Stomach (tissue), 19 donors: ENCODE measurements at places on chromosomes 3 and 15. TPM values are rescaled to one million over a fixed set of nuclear protein-coding genes. Genes with fewer than 3 reads are reported as not detected.

DNA sequence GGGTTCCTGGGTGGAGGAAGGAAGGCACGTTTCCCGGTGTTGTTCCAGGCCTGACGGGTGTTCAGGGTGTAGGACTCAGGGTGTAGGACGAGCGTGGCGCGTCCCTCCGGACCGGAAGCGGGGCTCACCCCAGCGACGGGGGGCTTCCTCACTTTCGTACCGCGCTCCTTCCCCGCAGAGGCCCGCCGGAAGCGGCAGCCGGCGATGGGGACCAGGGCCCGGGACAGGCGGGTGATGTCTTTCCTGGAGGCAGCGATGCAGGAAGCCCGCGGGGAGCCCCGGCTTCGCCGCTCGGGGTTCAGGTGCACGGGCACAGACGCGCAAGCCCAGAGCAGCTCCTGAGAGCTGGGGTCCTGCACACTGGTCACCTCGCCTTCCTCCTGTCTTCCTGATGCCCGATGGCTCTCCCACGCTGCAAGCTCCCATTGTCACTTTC is 13.4 kb downstream of the FOXL2NB start:
- no peaks in the 10 kb centered on the region for H3K36me3 ChIP-seq
- peaks cover 87% of the 10 kb centered on the region for H3K27me3 ChIP-seq
- DNase-seq: no peak
- no peak overlapping the region for H3K27ac ChIP-seq
- H3K4me1 ChIP-seq: peaks cover 4% of the 10 kb centered on the region

- H3K4me1 ChIP-seq: no peaks in the 10 kb centered on the region
- H3K36me3 ChIP-seq: no peaks in the 10 kb centered on the region
- H3K27ac ChIP-seq: no peak overlapping the region
Observed at GRCh38 chr3:154540950-154541604, 111.1 kb upstream of the GPR149 start.

- no peak overlapping the region for H3K27ac ChIP-seq
- no peak for DNase-seq
- H3K27me3 ChIP-seq: no peaks in the 10 kb centered on the region
- H3K36me3 ChIP-seq: no peaks in the 10 kb centered on the region
Observed at GRCh38 chr15:46394463-46394862, 759.6 kb downstream of the SQOR start.

DNA sequence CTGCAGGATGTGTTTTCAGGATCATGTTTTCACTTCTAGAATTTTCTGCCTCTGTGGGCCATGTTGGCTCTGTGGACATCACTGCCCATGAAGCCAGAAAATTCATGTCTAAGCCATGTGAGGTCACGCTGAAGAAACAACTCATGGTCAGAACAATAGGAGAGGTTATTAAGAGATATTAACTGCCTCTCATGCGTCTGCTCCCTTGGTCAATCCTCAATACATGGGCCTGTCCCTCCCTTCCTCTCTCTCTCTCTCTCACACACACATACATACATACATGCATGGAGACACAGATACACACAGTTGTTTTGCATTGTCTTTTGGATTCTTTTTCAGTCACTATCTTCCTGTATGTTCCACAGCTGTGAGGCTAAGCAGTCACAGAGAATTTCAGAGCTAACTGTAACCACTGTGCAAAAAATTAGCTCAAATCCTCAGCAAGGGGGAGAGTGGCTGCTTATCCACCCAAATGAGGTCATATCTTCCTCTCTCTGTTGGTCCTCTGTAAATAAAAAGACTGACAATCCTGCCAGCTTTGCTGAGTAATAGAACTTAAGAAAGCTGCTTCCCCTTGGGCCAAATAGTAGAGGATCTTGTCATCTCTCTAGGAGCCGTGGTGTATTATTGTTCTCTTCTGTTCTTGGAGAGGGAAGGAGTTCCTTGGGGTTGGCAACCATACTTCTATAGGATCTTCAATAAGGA is 45.6 kb downstream of the LRTM1 start:
- H3K4me1 ChIP-seq: no peaks in the 10 kb centered on the region
- no peaks in the 10 kb centered on the region for H3K27me3 ChIP-seq
- H3K36me3 ChIP-seq: no peaks in the 10 kb centered on the region
- H3K27ac ChIP-seq: no peak overlapping the region
- peak; percentile 63 for DNase-seq

GRCh38 chr3:24340966-24341365 is 153.7 kb downstream of the THRB start:
- H3K36me3 ChIP-seq: no peaks in the 10 kb centered on the region
- DNase-seq: no peak
- no peak overlapping the region for H3K4me3 ChIP-seq
- peaks cover 6% of the 10 kb centered on the region for H3K4me1 ChIP-seq
- no peaks in the 10 kb centered on the region for H3K27me3 ChIP-seq

- H3K27me3 ChIP-seq: no peaks in the 10 kb centered on the region
- H3K4me1 ChIP-seq: no peaks in the 10 kb centered on the region
- no peaks in the 10 kb centered on the region for H3K36me3 ChIP-seq
- no peak overlapping the region for H3K4me3 ChIP-seq
- peak; percentile 30 for DNase-seq
Observed at GRCh38 chr3:157464321-157464720, 27.7 kb downstream of the PTX3 start.

- no peaks in the 10 kb centered on the region for H3K27me3 ChIP-seq
- H3K4me3 ChIP-seq: no peak overlapping the region
- no peaks in the 10 kb centered on the region for H3K36me3 ChIP-seq
- no peak overlapping the region for H3K27ac ChIP-seq
- no peak for DNase-seq
Observed at GRCh38 chr3:102095383-102095782, 246.1 kb downstream of the NFKBIZ start.

- no peaks in the 10 kb centered on the region for H3K27me3 ChIP-seq
- H3K4me1 ChIP-seq: peaks cover 3% of the 10 kb centered on the region
- H3K27ac ChIP-seq: no peak overlapping the region
- H3K36me3 ChIP-seq: no peaks in the 10 kb centered on the region
- H3K4me3 ChIP-seq: no peak overlapping the region
Observed at GRCh38 chr15:83555383-83555782, 98.5 kb upstream of the ADAMTSL3 start.

GRCh38 chr3:37183375-37183831 is 9.0 kb upstream of the LRRFIP2 start:
- DNase-seq: no peak
- H3K4me1 ChIP-seq: peaks cover 28% of the 10 kb centered on the region
- peak overlapping the region; percentile 11 for H3K27ac ChIP-seq
- no peaks in the 10 kb centered on the region for H3K36me3 ChIP-seq

GRCh38 chr15:72155635-72156616 is 37.7 kb downstream of the SENP8 start:
- H3K4me1 ChIP-seq: peaks cover 43% of the 10 kb centered on the region
- no peaks in the 10 kb centered on the region for H3K36me3 ChIP-seq
- peak overlapping the region; percentile 81 for H3K27ac ChIP-seq

The MORC1 gene
- total RNA-seq: not detected

The TMEM207 gene
- not detected for total RNA-seq

The CASR gene
- total RNA-seq: 3.0 TPM

The ATP11B gene
- 167 TPM for total RNA-seq

The IL20RB gene
- not detected for total RNA-seq

The SKOR1 gene
- total RNA-seq: 5.8 TPM

The GRAMD2A gene
- 0.29 TPM for total RNA-seq

The SI gene
- 17.4 TPM for total RNA-seq

The USP50 gene
- not detected for total RNA-seq

The KBTBD13 gene
- total RNA-seq: not detected
